ENCODE measurements at places on chromosomes 12 and 14. TPM values are rescaled to one million over a fixed set of nuclear protein-coding genes. Genes with fewer than 3 reads are reported as not detected.

Gene OR4N2
- not detected for total RNA-seq

Gene MFAP5
- not detected for total RNA-seq

Gene PEX5
- total RNA-seq: 24.5 TPM

Gene RNU6-7
- total RNA-seq: not detected

Gene EIF2S3B
- total RNA-seq: 0.66 TPM

Gene NRIP2
- not detected for total RNA-seq

Gene LALBA
- total RNA-seq: not detected

Gene MYO1H
- not detected for total RNA-seq

Gene FSCB
- not detected for total RNA-seq

Gene SERPINA6
- total RNA-seq: not detected

Gene DUSP6
- 125 TPM for total RNA-seq

Gene CMTM5
- not detected for total RNA-seq

Gene PGF
- 0.29 TPM for total RNA-seq

Gene SRRM4
- not detected for total RNA-seq

All from T-helper 1 cell treated with Interleukin-12 subunit alpha and Interleukin-12 subunit beta and Interleukin-4 antibody, amounts not matched to agents 30 ng/mL and 1 ng/mL, for 36 hours (primary cell).